ENCODE measurements at places on chromosomes 5 and 9.

- no peak for DNase-seq
- H3K4me3 ChIP-seq, result no peak overlapping the region
- no peaks in the 10 kb centered on the region for H3K27me3 ChIP-seq
- no peaks in the 10 kb centered on the region for H3K36me3 ChIP-seq
Observed at GRCh38 chr5:140131967-140132409, 6.3 kb downstream of the IGIP start.

DNA sequence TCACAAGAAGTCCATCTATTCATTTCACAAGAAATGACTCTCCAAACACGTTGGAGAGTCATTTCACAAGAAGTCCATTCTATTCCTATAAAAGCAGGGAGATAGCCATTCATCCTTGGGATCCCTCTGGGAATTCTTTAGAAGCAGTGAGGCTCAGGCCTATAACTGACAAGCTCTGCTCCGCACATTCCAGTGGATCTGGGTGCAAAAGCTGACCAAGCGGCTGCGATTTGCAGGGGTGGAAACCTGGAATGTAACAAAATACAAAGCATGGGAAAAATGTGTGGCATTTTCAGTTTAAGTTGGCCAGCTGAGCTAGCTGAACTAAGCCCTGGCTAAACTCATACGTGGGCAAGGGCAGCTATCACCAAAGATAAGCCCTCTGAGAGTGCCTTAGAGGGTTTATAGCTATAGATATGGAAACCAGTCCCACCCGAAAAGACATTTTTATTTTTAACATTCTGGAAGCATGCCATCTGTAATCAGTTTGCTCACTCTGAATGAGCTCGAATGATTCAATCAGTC lies 8.7 kb downstream of the TAS2R1 start:
- no peaks in the 10 kb centered on the region for H3K27me3 ChIP-seq
- no peak overlapping the region for H3K4me3 ChIP-seq

DNA sequence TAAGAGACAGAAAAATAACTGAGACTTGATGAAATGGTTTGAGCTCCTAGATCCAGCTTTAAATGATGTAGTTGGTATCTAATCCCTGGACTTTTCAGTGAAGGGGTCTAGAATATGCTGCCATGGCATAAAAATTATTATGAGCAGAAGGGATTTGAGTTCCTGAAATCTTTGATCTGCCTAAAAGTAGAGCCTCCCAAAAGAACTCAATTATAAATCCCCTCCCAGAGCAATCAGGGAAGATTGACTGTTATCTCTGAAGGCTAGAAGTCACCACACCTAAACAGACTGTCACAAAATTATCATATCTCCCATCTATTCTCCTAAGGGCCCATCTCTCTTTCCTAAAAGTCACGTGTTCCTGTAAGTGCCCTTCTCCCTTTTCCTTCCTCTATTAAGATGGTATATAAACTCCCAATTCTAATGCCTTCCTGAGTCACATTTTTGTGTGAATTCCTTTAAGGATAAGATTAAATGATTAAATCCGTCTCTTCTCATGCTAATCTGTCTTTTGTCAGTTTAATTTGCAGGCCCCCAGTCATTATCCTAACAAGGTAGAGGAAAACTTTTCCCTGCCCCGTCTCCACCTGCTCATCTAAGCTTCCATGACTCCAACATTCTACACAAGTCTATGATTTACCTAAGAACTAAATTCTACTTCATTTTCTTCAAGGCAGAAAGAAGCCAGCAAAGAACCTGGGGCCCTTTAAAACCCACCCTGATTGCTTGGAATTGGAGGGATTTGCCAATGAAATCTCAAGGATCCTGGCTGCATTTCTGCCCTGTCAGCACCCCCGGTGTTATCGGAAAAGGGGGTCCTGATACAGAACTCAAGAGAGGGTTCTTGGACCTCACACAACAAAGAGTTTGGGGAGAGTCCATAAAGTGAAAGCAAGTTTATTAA lies 47.1 kb upstream of the PWWP2A start:
- H3K36me3 ChIP-seq, result no peaks in the 10 kb centered on the region
- H3K27me3 ChIP-seq, result no peaks in the 10 kb centered on the region
- peaks cover 16% of the 10 kb centered on the region for H3K4me1 ChIP-seq
- DNase-seq, result no peak

DNA sequence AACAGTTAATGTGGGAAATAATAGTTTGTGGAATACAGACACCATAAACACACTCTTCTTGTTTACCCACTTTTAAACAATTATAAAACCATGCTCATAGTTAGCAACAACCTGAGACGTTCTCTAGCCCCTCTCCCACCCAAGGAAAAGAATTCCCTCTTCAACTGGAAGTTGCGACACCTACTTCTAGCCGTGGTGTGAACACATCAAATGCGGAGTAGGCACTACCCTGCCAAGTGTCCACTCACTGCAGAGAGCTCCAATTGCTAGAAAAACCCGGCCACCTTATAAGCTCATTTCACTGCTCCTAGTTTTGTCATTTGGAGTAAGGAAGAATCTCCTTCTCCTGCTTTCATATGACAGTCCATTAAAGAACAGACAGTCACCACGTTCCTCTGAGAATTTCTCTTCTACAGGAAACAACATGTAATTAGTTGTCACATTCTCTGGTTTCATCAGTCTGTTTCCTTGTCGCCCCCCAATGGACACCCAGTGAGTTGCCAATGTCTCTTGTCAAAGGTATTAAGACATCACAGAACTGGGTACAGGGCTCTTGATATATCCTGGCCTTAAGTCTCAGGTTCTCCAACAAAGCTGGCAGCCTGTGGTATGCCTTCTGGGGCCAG lies 47.3 kb downstream of the PRLR start:
- H3K27me3 ChIP-seq, result no peaks in the 10 kb centered on the region
- H3K27ac ChIP-seq, result no peak overlapping the region
- DNase-seq, result peak; percentile 44
- H3K36me3 ChIP-seq, result no peaks in the 10 kb centered on the region

- no peaks in the 10 kb centered on the region for H3K27me3 ChIP-seq
- no peak overlapping the region for H3K4me3 ChIP-seq
- H3K4me1 ChIP-seq, result no peaks in the 10 kb centered on the region
- H3K36me3 ChIP-seq, result no peaks in the 10 kb centered on the region
Observed at GRCh38 chr5:169837686-169838085, 142.6 kb downstream of the INSYN2B start.

Measured in left lung (tissue), 14 donors.